ENCODE measurements at places on chromosomes 13 and 19.

- no peak for DNase-seq
Measured at GRCh38 chr13:99119656-99120055, 81.0 kb upstream of the UBAC2 start.

DNA sequence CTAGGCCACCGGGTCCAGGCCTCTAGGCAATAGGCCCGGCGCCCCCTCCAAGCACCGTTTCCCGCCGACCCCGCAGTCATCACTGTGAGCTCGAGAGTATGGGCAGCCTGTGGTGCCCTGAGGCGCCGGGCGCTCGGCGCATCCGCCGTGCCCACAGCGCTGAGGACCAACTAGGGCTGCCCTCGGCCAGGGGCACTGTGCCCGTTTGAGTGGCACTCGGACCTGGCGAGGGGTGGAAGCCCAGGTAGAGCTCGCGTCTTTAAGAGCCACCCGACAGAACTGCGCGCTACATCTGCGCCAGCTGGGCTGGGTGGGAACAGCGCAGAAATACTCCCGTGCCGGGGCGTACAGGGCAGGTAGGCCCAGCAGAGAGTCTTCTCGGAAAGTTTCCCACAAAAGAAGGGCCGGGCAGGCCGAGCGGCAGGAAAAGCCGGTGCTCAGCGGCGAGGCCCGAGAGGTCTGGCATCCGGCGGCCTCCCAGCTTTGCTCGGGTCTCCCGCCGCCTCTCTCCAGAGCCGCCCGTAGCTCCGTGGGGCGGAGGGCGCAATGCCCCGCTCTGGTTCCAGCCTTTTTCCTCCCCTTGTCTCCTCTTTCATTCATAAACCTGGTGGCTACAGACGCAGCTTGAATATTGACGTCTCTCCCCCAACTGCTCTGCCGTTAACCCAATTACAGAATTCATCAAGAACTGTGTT is 5.4 kb upstream of the SOX1 start:
- DNase-seq: no peak

DNA sequence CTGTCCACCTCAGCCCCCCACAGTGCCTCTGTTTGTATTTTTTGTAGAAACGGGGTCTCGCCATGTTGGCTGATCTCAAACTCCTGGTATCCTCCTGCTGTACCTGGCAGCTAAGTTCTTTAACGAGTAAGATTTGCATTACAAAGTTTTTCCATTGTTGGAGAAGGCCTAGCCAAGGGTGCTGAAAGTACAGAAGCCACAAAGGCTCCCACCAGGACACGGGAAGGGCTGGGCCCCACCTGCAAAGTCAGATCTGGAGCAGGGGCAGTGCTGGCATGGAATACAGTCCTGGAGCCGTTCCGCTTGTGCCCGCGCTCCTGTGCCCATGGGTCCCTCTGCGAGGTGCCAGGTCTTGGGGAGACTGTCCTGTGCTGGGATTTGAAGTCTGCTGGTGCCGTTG is 12.1 kb downstream of the FZR1 start:
- no peak for DNase-seq

- DNase-seq: no peak
Measured at GRCh38 chr19:17654993-17655392, 33.2 kb downstream of the UNC13A start.

Data from stimulated activated CD8-positive, alpha-beta memory T cell treated with anti-CD3 and anti-CD28 coated beads, Interleukin-7, amount 100 ng/mL, for 1 hour (primary cell).